ENCODE measurements at places on chromosomes 7 and 10.
A peak's percentile ranks its signal among the peaks of the same experiment; 100 is the strongest.

- no peak for DNase-seq
These were observed 75.3 kb upstream of the NKX6-2 start for GRCh38 chr10:132861116-132861691.

DNA sequence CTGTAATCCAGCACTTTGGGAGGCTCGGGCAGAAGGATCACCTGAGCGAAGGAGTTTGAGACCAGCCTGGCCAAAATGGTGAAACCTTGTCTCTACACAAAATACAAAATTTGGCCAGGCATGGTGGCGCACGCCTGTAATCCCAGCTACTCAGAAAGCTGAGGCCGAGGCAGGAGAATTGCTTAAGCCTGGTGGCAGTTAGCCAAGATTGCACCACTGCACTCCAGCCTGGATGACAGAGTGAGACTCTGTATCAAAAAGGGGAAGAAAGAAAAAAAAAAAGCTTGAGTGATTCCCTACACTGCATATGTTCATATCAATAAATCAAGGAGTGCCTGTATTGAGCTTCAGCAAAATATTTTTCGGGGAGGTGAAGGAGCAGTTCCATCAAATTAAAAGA lies 45.8 kb upstream of the SRRM3 start:
- no peak for DNase-seq

GRCh38 chr7:23471106-23471859 lies 992 bp upstream of the IGF2BP3 start:
- peak; percentile 51 for DNase-seq

GRCh38 chr10:103894441-103894864 lies 23.5 kb downstream of the STN1 start:
- no peak for DNase-seq

- DNase-seq, result peak; percentile 95
These were observed 63.4 kb upstream of the POT1 start for GRCh38 chr7:124992851-124993562.

- no peak for DNase-seq
These were observed 202.3 kb downstream of the HERPUD2 start for GRCh38 chr7:35492451-35493175.

GRCh38 chr10:44060221-44060620 lies 324.7 kb downstream of the CXCL12 start:
- no peak for DNase-seq

DNA sequence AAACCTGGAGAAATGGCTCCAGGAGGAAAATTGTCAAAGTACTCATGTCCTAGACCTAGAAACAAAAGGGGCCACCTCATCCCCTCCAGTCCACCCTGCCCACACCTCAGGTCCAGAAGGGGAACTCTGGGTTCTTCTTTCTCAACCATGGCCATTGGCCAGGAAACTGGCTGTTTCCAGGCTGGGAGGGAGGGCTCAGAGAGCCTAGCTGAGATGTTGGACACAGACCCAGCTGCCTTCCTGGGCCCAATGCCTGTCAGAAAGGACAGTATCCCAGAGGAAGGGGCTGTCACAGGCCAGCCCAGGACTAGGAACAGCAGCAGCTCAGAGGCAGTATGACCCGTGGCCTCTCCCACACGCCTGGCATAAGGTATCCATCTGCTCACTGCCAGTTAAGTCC lies 9.6 kb downstream of the GRID1 start:
- no peak for DNase-seq

DNA sequence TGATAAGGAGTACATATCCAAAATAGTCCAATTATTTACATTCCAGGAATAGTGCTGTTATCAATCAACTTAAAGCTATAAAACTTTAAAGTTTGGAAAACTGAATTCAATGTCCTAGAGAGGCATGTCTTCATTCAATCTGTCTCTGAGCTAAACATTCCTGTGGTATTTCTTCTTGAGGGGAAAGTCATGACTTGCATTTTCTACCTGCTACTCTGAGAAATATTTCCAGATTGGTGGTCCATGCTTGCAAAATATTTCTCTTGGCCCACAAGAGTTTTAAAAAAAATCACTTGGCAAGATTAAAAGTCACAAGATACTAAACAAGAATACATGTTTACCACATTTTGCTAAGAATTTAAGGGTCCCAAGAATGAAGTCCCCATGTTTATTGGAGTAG lies 63.6 kb upstream of the HGF start:
- peak; percentile 68 for DNase-seq

DNA sequence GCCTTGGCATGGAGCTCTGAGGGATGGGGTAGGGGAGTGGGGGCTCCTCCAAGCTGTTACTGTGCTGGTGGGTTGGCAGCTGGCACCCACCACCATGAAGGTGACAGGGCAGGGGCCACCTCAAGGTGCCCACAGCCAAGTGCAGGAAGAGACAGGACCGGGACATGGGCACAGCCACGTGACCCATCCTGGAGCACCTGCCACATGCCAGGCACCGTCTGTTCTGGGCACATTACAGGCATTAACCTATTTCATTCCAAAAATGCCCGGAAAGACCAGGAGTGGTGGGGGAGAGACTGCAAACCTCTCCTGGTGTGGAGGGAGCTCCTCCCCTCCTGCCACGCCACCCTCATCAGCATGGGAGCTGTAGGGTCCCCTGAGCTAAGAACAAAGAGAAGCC lies 56.7 kb downstream of the CAMK2B start:
- no peak for DNase-seq

GRCh38 chr10:104767745-104768144 lies 126.7 kb downstream of the SORCS3 start:
- DNase-seq, result no peak

DNA sequence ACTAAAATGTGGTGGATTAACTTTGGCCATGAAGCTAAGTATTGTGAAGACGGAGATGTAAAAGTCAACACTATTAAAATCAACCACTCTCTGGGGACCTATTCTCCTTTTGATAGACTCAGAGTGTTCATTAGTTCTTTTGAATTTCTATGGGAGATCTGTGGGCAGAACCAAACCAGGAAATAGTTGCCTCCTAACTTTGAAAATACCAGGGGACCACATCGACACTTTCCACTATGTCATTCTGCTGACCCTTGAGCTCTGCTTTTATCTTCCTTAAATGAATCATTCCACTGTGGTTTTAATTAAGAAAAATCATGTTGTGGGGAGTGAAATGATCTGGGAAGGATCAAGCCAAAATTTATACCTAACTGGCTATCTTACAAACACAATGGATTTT lies 960.5 kb downstream of the GATA3 start:
- DNase-seq, result peak; percentile 65

GRCh38 chr10:50367732-50368131 lies 116.4 kb upstream of the ASAH2 start:
- DNase-seq, result peak; percentile 16

GRCh38 chr7:318878-319661 lies 29.1 kb downstream of the FOXL3 start:
- no peak for DNase-seq

DNA sequence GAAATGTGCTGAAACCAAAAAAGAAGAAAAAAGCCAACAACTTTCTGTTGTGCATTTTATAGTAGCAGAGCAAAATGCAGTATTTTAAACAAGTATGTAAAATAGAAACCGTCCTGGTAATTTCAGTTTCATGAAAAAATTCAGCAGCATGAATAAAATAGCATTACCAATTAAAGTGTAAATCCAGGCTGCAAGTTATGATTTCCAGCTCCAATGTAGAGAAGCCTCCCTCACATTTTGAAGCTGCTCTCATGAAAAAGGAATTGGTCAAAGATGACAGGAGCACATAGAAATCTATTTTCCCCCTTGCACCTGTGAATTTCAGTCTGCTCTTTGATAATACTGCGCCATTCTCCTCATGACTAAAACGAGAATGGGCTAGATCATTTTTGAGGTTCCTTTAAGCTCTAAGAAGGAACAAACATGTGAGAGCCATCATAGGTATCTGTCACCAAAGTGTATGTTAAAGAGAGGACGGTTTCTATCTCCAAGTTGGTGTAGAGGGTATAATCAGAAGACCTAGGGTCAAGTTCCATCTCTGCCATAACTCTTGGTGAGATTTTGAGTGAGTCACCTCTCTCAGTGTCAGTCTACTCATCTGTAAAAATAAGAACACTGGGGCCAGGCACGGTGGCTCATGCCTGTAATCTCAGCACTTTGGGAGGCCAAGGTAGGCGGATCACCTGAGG lies 107.5 kb downstream of the MTPAP start:
- DNase-seq, result no peak

DNA sequence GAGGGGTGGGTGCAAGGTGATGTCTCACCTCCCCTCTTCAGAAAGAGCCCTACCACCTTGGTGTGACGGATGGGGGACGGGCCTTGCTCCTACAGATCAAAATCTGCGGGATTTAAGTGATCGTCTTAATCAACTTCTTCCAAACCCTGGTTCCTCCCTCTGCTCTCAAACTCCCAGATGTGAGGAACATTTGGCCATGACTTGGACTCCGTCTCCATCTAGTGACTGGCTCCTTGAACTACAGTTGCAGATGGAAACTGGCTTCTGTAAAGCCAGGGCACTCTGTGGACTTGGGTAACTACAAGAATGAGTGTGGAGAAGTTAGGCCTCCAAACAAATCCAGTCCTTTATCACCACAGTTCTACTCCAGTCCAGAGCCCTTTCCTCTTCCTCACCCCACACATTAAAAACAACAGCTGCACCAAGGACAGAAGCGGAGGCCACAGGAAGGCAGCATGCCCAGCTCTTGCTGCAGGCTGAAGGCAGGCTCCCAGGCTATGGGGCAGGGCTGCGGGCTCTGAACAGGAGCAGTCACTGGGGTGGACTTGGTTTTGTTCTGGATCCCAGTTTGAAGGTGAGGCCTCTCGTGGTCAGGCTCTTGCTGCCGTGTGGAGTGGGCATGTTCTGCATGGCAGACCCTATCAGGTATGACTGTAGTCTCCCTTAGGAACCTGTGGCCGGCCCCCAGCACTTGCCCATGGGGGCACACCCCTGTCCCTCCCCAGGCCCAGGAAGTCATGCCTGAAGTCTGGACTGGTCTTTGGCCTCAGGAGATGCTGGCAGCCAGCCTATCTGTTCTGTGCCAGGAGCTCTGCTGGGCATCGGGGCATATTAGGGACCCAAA lies 79.4 kb downstream of the VWC2 start:
- peak; percentile 7 for DNase-seq

DNA sequence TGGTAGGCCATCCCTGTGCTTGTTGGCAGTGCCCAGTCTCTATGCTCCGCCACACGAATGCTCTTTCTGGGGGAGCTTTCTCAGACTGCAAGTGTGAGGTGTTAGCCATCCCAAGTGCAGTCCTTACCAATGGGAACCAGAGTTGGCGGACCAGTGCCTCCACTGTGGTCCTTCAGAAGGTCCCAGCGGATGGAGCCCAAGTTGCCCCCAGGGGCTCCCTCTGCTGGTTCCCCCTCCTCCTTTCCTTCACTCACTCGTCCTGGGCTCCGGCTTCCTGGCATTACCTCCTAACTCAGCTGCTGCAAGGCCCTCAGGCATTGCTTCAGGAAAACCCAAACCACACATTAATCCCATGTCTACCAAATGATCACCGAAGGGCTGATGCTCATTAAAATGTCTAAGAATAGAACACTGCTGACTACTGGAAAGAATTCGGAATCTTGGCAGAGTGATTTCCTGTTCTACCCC lies 139.8 kb downstream of the CUBN start:
- DNase-seq, result peak; percentile 90

DNA sequence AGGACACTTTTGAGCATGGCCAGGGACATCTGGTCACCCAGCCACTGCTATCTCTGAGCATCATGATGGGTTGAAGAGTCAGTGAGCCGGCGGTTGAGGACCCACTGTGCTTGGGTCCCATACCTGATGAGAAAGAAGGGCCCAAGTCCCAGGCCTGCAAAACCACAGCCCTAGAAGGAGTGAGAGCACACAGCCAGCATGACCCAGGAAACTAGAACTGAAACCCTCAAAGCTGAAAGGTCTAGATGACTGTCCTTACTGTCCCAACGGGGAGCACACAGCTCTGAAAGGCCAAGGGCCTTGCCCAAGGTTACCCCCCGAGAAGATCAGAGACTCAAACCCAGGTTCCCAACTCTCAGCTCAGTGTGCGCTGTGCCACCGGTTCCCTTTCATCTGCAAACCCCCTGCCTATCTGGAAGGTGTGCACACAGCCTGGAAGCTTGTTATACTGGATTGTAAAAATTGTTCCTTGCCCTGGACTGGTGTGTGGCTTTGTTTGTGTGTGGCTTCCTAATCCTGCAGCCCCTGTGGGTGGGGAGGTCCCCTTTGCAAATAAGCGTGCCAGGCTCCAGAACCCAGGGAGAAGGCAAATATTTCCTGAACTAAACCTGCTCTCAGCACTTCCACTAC lies 22.6 kb upstream of the PSAP start:
- no peak for DNase-seq

DNA sequence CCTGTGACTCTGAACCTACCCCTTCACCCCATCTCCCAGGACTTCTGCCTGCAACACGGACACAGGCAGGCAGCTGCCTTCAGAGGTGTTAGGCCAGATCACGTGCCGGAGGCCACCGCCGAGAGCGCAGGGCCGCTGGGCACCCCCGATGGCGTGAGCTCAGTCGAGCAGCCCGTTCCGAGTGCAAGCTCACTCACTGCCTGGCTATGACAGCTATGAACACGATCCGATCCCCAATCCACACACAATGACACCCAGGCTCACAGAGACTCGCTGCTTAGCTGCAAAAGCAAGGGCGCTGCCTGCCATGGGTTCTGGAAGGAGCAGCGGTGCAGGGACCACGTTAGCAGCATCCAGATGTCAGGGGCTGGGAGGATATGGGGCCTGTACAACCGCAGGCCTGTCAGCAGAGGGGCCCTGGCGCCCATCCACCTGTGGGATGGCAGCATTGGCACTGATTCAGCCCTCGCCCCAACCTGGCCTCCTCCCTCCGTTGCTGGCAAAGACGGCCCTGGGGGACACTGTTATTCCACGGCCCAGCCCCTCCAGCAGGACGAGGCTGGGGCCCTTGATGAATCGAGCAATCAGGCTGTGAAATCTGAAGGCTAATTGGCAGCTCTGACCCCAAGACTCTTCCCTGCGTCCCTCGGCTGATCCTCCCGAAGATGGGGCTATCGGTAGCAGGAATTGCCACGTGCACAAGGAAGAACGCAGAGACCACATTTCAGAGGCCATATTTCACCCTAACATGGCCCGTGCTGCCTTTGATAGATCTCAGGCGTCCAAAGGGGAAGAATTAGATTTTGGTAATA lies 230.1 kb downstream of the ELFN1 start:
- no peak for DNase-seq

- peak; percentile 40 for DNase-seq
These were observed 151.8 kb upstream of the YAE1 start for GRCh38 chr7:39414224-39415035.

GRCh38 chr10:14880229-14880628 lies 1.6 kb downstream of the SUV39H2 start:
- DNase-seq, result no peak

DNA sequence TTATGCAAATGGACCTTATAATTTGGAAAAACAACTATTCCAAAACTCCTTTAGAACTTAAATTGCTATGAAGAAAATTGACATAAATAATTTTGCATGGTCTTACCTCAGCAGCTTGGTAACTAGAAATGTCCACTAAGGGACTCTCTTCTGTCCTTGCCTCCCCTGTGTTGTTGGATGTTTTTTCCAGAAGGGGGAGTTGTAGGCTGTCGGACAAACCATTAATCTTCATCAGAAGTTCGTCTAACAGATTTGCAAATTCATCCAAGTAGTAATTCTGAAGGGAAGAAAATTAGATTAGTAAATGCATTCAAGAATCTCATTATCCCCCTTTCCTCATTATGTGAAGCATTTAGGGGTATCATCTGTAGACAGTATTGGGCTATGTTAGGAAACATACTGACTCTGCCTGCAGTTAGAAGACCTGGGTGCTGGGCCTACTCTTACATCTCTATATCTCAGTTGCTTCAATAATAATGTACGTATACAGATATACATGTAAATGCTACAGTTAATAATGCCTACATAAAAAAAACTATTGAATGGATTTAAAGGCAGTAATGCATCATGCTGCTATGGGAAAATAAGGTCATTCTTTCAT lies 155.6 kb downstream of the PKD1L1 start:
- no peak for DNase-seq

- peak; percentile 25 for DNase-seq
These were observed 774.1 kb upstream of the AUTS2 start for GRCh38 chr7:68823996-68824780.

All from astrocyte (in vitro differentiated cells and primary cell).